A549 (cell line): ENCODE measurements at places on chromosomes 4 and X.

DNA sequence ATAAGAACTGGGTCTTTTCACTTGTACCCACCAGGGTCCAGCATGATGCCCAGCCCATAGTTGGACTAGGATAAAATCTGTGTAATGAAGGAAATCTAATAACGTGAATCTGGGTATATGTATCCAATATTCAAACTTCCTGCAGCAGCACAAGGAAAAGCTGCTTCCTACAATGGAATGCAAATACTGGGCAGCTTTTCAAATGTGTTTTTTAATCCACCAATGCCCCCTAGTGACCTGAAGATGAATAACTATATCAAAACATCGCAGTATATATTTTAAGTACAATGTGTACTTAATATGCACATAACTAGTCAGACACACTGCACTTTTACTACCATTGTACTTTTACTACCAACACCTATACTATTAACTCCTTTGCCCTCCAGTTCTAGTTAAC, 5.3 kb downstream of the APOO start:
- peak; percentile 76 for DNase-seq

DNA sequence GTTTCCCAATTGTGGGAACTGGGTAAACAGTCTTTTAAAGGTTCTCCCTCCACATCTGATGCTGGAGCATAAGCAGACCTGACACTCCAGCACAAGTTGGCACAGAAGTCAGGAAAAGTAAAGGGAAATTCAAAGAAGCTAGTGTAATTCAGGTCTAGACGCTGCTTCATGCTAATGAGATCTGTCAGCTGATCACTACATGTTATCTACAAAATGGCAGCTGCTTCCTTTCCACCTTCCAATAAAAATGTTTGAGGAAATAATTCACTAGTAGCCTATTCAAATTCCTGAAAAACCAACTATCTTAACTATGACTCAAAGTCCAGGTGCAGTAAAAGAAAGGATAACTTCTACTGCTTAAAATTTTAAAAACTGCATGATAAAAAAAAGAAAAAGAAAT, 29.3 kb downstream of the DCAF8L2 start:
- no peak for DNase-seq

- no peak for DNase-seq
Measured at GRCh38 chr4:147015491-147015890, 69.8 kb upstream of the TTC29 start.

DNA sequence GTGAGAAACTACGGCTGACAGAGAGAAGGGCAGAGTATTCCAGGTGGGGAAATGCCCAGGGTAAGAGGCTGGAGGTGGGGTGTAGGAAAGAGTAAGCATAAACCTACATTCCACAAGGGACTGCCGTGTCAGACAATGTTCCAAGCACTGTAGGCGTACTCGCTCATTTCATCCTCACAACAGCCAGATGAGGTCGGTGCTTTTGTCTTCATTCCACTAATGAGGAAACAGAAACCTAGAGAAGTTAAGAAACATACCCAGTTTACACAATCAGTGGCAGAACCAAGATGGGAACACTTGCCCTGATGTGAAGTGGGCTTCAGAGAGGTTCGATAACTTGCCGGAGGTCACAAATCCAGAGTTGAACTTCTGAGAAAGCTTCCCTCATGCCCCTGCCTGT, 4.6 kb downstream of the SASH3 start:
- DNase-seq, result no peak

- DNase-seq, result no peak
Measured at GRCh38 chrX:21438792-21439191, 64.6 kb downstream of the CNKSR2 start.

- no peak for DNase-seq
Measured at GRCh38 chr4:1972414-1972813, 36.4 kb downstream of the NELFA start.
